ENCODE measurements at places on chromosomes 7 and 10.

DNA sequence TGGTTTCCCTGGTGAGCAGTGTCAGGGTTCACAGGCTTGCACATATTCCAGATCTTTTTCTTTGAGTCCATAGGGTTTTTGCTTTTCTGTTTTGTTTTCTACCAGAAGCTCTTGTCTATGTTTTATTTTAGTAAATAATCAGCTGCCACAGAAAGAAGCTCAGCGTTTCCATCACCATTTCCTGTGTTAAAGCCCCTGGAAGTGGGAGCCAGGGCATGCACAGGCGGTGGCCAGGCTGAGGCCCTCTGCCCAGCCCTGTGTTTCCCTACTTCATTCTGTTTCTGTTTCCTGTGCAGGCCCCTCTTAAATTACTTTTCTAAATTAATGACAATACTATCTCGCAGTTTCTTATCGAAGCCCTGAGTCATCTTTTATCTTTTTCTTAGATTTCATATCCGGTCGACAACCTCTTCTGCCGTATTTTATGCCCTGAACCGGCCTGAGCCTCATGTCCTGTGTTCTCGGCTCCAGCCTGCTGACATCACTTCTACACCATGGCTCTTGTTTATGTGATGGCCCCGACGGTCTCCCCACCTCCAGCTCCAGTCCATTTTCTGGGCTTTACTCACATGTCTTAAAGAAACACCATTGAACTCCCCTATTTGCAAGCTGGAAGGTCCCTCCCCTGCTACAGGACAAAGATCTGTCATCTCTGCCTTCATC, 442.2 kb downstream of the TCERG1L start:
- DNase-seq = no peak

- no peak for DNase-seq
Measured at GRCh38 chr10:113897693-113898618, 43.5 kb downstream of the NHLRC2 start.

DNA sequence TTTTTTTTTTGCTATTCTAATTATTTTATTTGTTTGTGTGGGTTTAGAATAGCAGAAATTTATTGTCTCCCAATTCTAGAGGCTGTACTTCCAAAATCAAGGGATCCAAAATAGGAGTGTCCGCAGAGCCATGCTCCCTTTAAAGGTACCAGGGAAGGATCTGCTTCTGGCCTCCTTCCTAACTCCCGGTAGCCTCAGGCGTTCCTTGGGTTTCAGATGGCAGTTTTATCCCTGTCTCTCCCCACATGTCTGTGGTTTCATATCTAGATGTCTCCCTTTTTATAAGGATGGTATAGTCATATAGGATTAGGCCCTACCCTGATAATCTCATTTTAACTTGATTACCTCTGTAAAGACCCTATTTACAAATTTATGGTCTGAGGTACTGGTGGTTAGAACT, 48.4 kb downstream of the BMPR1A start:
- no peak for DNase-seq

GRCh38 chr10:108852211-108852610, 1071.1 kb downstream of the XPNPEP1 start:
- no peak for DNase-seq

GRCh38 chr10:103872137-103872931, 17.0 kb upstream of the SH3PXD2A start:
- no peak for DNase-seq

DNA sequence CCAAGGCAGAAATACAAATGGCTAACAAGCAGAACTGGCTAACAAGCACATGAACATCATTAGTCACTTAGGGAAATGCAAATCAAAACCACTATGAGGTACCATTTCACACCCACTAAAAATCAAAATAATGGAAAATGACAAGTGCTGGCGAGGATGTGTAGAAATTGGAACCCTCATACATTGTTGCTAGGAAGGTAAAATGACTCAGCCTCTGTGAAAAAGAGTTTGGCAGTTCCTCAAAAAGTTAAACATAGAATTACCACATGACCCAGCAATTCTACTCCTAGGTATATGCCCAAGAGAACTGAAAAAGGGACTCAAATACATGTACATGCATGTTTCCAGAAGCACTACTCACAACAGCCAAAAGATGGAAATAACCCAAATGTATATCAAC, 52.8 kb upstream of the ANAPC16 start:
- no peak for DNase-seq

DNA sequence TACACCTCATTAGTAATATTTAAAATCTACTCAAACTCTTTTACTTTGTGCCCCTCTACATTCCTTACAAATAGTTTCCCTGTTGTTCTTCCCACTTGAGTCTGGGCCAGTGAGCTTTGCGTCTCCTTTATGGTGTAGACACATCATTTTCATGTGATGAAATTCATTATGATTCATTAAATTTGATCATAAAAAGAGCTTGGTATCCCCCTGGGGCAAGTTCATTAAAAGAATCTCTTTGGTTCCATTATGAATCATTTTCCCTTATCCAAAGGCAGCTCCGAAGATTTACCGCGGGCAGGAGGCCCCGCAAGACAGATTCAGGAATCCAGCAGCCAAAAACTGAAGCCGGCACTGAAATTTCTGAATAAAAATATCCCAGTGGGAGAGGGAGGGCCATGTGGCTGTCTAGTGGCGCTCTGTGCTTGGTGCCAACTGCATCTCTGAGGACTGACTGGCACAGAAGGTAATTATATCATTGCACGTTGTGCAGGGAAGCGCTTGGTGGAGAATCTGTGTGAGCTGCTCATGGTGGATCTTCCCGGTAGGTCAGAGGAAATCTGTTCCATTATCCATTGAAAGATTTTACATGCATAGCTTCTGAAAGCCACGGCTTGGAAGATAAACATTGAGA, 151.4 kb upstream of the PITRM1 start:
- DNase-seq = no peak
